ENCODE measurements at places on chromosomes 6 and 20.

DNA sequence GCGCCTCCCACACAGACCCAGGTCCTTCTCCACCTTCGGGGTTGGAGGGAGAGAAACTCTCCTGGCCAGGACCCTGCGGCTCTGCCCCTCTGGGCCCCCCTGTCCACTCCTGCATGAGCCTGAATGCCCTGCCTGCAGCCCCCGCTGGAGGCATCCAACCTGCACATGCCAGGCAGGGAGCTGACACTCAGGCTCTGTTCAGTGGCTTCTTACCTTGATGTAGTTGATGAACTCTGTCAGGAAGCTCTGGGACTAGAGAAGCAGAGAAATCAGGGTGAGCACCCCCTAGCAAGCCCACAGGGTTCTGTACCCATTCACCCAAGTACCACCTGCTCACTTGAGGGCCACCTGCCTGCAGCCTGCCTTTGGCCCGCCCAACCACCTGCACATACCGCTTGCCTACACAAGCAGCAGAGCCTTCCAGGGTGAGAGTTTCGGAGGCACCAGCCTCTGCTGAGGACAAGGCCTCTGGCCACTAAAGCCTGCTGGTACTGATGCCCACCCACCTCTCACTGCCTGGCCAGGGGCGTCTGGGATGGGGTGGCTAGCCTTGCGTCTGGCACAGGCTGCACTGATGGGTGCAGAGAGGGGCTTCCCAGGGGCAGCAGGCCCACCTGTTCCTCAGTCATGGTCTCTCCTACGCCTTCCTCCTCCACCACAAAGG, 9.7 kb downstream of the DDRGK1 start:
- no peak for DNase-seq

- no peak for DNase-seq
Observed at GRCh38 chr6:119207971-119208725, 129.7 kb upstream of the FAM184A start.

- no peak for DNase-seq
Observed at GRCh38 chr6:90078513-90079289, 184.4 kb downstream of the GJA10 start.

DNA sequence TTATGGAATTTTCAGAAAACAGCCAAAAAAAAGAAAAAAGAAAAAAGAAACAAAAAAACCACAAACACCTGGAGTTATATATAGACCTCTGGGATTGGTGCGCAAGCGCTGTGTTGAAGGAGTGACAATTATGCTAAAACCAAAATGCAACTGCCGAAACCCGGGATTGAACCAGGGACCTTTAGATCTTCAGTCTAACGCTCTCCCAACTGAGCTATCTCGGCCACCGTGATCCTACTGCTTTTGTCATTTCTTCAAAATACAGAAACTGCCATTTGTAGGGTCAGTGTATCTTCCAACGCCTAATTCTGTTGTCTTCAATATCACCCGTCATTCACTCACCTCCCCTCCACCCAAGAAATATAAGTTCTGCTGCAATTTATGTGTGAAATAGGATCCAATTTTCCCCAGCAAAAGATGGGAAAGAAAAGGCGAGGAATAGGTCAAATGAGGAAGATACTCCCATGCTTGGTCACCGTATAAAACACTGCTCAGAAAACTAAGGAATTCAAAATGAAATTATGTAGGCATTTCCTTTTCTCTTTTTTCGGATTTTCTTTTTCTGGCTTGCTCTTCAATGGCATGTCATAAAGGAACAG, 116.0 kb downstream of the TRIM27 start:
- peak; percentile 73 for DNase-seq

GRCh38 chr6:145813285-145814034, 1.1 kb downstream of the FBXO30 start:
- DNase-seq: peak; percentile 74

- DNase-seq: peak; percentile 92
Observed at GRCh38 chr6:31400467-31401289, 2.7 kb upstream of the MICA start.

DNA sequence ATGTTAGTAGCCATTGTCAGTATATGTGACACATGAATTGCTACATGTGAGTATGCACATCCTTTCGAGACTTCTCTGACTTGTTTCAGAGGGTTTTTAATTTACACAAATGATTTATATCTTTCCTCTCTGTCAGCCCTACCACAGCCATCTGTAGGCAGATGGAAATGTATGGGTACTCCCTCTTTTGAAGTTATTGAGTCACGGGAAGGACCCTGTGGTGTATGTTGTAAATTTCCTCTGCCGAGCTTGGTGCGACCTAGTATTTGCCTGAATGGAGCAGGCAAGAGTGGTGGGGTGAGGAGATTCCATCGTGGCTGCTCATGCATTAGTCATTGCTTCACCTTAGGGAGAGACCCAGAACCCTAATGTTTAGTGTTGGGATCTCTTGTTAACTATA, 171.9 kb downstream of the JARID2 start:
- no peak for DNase-seq

DNA sequence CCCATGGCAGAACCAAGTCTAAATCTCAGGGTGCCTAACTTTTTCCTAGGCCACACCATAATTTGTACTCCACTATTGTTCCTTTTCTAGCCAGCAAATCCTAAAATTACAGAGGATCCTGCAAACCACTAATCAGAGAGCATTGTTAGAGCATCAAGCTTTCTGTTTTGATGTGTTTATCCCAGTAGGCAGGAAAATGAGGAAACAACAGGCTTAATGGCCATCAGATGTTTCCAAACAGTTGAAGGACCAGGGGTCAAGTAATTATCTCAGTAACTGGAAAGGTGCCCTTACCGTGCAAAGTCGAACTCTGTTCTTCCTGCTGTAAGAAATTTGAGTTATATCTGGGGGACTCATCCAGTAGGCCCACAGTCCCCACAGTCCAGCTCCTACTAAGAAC, 58.7 kb downstream of the RALY start:
- no peak for DNase-seq

- no peak for DNase-seq
Observed at GRCh38 chr6:42226645-42227143, 9.0 kb upstream of the MRPS10 start.

GRCh38 chr6:98566126-98566525, 268.2 kb upstream of the POU3F2 start:
- no peak for DNase-seq

GRCh38 chr6:41209547-41210320, 8.8 kb upstream of the TREML2 start:
- DNase-seq: no peak
